Psoas muscle (tissue), 8 donors: ENCODE measurements at places on chromosomes 4 and X.

DNA sequence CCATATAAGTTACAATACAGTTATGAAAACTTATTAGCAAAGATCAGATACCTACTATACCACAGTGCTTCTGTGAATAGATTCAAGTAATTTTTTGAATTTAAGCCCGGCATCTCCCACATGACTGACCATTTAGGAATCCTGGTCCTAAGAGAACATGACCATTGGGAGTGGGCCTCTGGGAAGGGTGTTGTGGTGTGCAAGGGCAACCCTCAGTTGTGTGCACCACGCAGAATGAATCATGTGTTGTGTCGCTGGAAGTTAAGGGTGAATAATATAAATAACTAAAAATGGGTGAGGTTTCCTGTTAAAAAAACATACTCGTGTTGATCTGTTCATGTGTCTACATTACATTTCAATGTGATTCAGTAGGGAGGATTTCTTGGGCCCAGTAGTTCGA lies 15.5 kb downstream of the CPE start:
- no peak for DNase-seq
- H3K36me3 ChIP-seq: no peaks in the 10 kb centered on the region
- no peaks in the 10 kb centered on the region for H3K4me1 ChIP-seq
- H3K27me3 ChIP-seq: no peaks in the 10 kb centered on the region
- H3K4me3 ChIP-seq: no peak overlapping the region
- no peak overlapping the region for H3K27ac ChIP-seq

DNA sequence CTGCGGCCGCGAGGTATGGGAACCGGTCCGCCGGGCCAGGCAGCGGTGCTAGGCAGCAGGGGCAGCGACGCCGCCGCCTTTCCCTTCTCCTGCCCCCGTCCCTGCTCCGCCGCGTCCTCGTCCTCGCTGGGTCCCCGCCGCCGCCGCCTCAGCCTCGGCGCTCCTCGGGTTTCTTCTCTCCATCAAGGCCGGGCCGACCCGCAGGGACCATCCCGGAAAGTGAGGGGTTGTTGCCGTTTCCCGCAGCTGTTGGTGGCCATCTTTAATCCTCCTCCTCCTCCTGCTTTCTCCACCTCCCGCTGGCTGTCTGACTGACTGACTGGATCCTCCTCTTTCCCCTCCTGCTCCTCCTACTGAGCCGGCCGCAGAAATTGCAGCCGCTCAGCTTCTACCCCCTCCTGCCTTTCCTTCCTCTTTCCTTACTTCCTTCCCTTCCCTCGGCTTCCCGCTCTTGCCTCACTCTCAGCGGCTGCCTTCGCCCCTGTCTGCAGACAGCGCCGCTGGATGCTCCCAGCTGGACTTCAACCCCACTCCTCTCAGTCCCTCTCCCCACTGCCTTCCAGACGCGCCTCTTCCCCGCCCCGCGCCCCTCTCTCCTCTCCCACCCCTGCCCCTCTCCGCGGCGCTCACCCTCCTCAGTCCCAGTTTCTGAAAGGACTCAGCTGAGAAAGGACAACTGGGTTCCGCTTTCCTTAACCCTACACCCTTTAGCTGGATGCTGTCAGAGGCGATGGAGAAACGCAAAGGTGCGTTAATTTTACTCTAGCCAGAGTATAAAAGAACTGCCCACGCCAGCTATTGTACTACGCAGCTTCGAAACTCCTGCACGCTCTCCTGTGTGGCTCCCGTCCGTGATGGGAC lies at the start of gene WDFY3:
Gene WDFY3 (minus strand): TSS at position 309 of the 861 bp plus-strand sequence. CDS start 106,099 bp downstream, outside the sequence.
- peak; percentile 90 for DNase-seq
- H3K4me1 ChIP-seq: peaks cover 19% of the 10 kb centered on the region
- no peaks in the 10 kb centered on the region for H3K36me3 ChIP-seq
- H3K4me3 ChIP-seq: peak within 1 kb of the TSS; percentile 89

- H3K36me3 ChIP-seq: no peaks in the 10 kb centered on the region
- H3K27me3 ChIP-seq: no peaks in the 10 kb centered on the region
Measured at GRCh38 chr4:151426513-151426912, 17.5 kb downstream of the FHIP1A start.

DNA sequence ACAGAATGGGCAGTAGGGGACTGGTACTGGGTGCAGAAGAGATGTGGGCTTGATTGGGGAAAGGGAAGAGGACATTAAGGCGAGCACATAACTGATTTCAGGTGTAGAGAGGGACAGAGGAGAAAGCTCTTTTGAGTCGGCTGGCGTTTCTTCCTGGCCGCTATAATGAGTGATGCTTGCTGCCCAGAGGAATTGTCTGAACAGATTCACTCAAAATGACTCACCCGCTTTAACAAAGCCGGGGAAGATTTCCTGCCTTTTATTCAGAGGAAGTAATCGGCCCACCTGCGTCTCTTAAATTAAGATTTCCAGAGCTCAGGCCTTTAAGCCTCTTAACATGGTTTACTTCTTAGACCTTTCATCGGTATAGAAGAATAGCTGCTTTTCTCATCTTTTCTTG lies 102.1 kb upstream of the AP1S2 start:
- H3K4me3 ChIP-seq: no peak overlapping the region
- no peak overlapping the region for H3K27ac ChIP-seq
- no peaks in the 10 kb centered on the region for H3K27me3 ChIP-seq
- no peak for DNase-seq

GRCh38 chrX:39439906-39440798 lies 638.9 kb downstream of the MID1IP1 start:
- H3K27me3 ChIP-seq: peaks cover 9% of the 10 kb centered on the region
- no peaks in the 10 kb centered on the region for H3K4me1 ChIP-seq
- H3K4me3 ChIP-seq: no peak overlapping the region

GRCh38 chr4:109864134-109864533 lies 16.2 kb downstream of the LRIT3 start:
- no peaks in the 10 kb centered on the region for H3K36me3 ChIP-seq
- H3K4me3 ChIP-seq: no peak overlapping the region
- H3K27me3 ChIP-seq: no peaks in the 10 kb centered on the region
- DNase-seq: no peak

DNA sequence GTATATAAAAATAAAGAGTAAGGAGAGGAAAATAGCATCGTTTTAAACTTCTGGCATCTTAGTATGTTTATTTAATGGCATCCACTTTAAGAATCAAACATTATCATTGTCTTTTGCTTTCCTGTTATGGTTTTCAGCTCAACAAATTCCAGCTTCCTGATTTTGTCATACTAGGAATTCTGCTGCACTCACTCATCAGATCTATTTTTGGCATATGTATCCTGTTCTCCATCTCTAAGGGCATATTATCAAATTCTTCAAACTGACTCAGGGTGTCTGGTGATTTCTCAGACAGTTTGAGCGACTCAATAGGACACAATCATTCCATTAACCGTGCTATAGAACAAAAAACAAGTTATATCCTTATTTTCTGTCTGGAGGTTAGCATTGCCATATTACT lies 248.5 kb upstream of the DIAPH2 start:
- no peaks in the 10 kb centered on the region for H3K27me3 ChIP-seq
- no peaks in the 10 kb centered on the region for H3K4me1 ChIP-seq
- no peak for DNase-seq
- no peak overlapping the region for H3K27ac ChIP-seq
- no peaks in the 10 kb centered on the region for H3K36me3 ChIP-seq

GRCh38 chrX:49947781-49948180 lies 25.4 kb downstream of the CLCN5 start:
- no peaks in the 10 kb centered on the region for H3K27me3 ChIP-seq
- H3K4me1 ChIP-seq: peaks cover 9% of the 10 kb centered on the region
